ENCODE measurements at places on chromosomes 6 and 20.
A peak's percentile ranks its signal among the peaks of the same experiment; 100 is the strongest.

- DNase-seq = no peak
These were observed 55.0 kb downstream of the ADGRG6 start for GRCh38 chr6:142356884-142357225.

DNA sequence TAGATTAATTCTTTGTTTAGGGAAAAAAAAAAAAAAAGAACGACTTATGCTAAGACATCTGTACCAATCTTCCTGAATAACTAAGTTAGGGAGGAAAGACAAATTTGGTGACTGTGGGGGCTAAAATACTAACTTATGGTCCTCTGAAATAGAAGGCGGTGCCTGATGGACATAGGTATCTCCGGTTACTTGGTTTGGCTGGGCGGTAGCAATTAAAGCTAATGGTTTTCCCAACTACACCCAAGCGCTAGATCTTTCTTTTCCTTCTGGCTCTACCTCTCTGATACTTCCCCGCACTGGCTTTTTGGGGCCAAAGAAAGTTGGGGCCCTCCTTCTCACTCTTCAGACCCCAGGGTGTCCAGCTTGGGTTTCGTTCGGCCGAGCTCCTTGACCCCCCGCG is 1.0 kb upstream of the RBM24 start:
- no peak for DNase-seq

DNA sequence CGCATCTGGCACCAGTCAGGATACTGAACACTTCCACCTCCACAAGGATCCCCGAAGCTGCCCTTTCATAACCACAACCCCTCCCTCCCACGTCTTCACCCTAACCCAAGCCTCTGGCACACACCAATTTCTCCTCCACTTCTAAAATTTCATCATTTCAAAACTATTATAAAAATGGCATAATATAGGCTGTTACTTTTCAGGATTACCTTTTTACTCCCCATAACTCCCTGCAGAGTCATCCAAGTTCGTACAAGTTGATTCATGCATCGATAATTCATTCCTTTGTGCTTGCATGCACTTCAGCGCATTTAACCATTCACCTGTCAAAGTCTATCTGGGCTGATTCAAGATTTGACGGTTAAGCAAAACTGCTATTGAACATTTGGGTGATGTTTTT is 30.6 kb upstream of the LY86 start:
- DNase-seq = no peak

- DNase-seq = no peak
These were observed 59.0 kb downstream of the SGK1 start for GRCh38 chr6:134258849-134259306.

GRCh38 chr6:167056370-167056769 is 57.2 kb downstream of the CEP43 start:
- DNase-seq = no peak

- DNase-seq = no peak
These were observed 323.4 kb downstream of the SYNE1 start for GRCh38 chr6:152313542-152314482.

- no peak for DNase-seq
These were observed 299.1 kb upstream of the PRDM1 start for GRCh38 chr6:105786890-105787655.

DNA sequence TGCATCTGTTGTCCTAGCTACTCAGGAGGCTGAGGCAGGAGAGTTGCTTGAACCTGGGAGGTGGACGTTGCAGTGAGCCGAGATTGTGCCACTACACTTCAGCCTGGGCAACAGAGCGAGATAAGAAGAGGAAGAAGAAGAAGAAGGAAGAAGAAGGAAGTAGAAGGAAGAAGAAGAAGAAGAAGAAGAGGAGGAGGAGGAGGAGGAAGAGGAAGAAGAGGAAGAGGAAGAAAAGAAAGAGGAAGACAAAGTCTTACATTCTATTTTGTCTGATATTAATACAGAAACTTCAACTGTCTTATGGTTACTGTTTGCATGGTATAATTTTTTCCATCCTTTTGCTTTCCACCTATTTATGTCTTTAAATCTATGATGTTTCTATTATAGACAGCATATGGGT is 7.2 kb upstream of the NELFCD start:
- DNase-seq = no peak

GRCh38 chr6:62998022-62998421 is 213.2 kb upstream of the FKBP1C start:
- no peak for DNase-seq

DNA sequence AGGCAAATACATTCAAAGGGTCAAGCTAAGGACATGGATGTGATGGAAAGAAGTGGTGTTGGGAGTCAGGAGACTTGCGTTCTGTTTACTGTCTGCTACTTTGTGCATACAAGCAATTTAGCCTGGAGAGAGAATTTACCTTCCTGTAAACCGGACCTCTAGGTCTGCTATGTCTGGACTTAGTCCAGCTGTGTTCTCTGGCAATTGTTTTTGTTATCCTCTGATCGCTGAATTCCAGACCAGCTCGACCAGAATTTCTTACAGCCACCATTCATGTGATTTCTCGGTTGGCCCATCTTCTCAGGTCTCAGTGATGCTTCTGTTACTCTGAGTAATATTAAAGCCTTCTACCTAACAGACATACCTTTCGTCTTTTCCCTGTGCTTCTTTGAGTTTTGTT is 75.2 kb downstream of the LRRC1 start:
- DNase-seq = no peak

DNA sequence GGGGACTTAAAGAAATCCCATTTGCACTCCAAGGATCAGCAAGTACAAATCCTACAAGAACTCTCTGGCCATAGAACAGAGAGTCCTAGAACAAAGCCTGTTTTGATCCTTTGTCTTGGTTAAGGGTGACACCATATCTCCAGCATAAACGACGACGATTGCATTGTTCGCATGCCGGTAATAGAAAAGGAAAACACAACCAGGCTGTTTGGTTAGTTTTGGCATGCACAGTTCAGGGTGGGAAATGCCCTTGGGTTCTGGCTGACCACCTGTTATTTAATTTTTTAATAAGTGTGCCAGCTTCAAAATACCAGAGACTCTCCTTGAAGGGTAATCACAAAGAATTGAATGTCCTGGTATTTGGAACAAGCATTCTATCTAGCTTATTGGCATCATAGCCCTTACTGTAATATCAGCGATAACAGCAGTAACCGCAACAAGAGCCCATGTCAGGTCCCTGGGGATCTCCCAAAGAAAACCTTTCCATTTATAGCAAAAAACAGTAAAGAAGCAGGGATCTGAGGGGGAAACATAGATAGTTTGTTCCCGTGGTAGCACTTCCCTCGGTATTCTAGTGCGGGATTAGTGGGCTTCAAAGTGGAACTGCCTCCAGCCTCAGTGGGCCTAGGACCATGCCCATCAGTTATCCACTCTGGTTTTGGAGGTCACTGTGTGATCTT is 77.1 kb downstream of the TMEM170B start:
- no peak for DNase-seq

DNA sequence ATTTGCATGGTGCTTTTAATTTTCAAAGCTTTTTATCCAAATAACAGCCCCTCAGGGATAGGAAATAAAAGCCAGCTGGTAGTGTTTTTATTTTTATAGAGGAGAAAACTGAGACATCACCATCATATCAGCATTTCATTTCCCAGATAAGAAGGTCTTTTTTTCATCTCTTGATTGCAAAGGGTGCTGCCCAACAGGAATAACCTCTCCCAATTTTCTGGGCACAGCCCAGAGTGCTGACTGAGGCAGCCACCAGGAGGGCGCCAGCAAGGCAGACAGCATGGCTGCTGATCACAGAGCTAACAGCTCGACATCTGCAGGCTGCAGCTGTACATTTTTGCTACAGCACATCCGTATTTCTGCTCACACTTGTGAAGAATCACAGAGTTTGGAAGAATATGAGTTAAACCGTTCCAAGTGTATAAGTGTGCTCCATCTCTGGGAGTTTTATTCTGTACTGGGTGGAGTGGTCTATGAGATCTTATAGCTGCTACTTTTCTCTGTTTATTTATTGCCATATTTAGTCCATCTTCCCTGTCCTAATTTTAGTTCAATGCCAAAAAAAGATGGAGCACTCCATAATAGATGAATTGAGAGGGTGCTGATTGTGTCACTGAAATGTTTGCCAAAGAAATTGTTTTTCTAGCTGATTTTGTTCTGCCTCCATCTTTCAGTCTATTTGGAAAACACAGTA is 85.5 kb upstream of the C20orf144 start:
- no peak for DNase-seq

- DNase-seq = no peak
These were observed 24.9 kb downstream of the DSE start for GRCh38 chr6:116395647-116396046.

GRCh38 chr6:137122612-137123011 is 50.8 kb downstream of the IL22RA2 start:
- DNase-seq = no peak

- no peak for DNase-seq
These were observed 459 bp downstream of the LBP start for GRCh38 chr20:38346741-38347140.

DNA sequence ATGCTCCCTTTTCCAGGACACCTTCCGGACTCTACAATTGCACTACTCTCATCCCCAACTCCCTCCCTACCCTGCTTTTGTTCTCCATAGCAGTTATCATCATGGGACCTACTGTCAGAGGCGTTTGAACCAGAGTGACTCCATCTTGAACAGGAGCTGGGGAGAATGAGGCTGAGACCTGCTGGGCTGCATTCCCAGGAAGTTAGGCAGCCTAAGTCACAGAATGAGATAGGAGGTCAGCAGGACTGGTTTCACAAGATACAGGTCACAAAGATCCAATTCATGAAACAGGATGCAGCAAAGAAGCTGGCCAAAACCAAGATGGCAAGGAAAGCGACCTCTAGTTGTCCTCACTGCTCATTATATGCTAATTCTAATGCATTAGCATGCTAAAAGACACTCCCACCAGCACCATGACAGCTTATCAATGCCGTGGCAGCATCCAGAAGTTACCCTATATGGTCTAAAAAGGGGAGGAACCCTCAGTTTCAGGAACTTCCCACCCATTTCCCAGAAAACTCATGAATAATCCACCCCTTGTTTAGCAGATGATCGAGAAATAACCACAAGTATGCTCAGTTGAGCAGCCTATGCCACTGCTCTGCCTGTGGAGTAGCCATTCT is 15.6 kb downstream of the SLC13A3 start:
- DNase-seq = no peak

- DNase-seq = no peak
These were observed 194.5 kb upstream of the CDH4 start for GRCh38 chr20:61057443-61058121.

DNA sequence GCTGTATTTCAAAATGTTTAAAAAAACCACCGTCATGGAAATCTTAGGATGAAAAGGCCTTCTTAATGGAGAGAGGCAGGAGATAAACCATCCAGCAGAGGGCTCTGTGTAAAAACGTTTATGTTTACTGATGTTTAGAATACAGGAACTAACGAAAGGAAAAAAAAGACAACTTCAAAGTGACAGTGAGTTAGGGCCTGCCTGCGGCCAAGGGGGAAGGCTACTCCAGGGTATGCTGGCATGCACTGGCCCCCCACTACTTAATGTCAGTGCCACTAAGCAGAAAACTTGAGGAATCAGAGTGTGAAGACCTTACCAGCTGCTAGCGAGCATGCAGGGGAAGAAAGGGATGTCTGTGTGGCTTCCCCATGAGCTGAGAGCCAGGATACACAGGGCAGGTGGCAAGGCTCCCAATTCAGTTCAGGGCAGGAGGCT is 47.7 kb downstream of the AKAP7 start:
- peak; percentile 63 for DNase-seq

GRCh38 chr20:60046011-60046413 is 87.8 kb downstream of the CDH26 start:
- DNase-seq = no peak

DNA sequence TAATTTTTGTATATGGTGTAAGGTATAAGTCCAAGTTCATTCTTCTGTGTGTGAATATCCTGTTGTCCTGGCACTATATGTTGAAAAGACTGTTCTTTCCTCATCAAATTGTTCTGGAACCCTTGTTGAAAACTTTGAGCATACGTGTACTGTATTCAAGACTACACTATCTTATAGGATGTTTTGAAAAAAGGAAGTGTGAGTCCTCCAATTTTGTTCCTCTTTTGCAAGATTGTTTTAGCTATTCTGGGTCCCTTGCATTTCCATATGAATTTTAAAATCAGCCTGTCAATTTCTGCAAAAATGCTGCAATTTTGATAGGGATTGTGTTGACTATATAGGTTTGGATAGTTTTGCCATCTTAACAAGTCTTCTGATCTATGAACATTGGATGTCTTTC is 195.2 kb downstream of the BACH2 start:
- DNase-seq = no peak

- no peak for DNase-seq
These were observed 29.0 kb downstream of the COL19A1 start for GRCh38 chr6:69895396-69895795.

DNA sequence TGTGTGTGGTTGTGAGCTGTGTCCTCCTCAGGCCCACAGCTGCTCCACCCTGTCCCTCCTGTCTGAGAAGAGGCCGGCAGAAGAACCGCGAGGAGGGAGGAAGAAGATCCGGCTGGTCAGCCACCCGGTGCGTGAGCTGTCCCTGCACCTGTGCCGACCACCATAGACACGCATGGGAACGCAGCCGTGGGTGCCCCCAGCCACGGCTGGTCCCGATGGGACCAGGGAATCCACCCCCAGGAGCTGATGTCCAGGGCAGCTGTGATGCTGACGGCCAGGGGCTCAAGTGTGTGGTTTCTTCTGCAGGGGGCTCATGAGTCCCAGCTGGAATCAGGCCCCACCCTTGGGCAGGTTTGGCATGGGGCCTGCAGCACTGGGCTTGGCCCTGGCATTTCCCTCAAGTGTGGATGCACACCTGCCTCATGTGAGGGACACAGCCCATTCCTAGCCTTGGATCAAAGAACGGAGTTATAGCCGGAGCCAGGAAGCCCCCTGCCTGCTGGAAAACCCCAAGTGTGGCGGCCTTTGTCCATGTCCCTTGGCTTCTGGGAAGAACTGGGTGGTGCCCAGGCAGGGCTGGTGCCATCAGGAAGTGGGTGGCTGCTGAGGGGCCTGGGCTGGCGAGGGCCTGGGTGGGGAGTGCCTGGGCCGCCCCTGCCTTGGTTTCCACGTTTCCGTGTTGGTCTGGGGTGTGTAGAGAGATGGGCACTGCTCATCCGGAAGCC is 4.6 kb upstream of the TNFRSF6B start:
- DNase-seq = no peak

DNA sequence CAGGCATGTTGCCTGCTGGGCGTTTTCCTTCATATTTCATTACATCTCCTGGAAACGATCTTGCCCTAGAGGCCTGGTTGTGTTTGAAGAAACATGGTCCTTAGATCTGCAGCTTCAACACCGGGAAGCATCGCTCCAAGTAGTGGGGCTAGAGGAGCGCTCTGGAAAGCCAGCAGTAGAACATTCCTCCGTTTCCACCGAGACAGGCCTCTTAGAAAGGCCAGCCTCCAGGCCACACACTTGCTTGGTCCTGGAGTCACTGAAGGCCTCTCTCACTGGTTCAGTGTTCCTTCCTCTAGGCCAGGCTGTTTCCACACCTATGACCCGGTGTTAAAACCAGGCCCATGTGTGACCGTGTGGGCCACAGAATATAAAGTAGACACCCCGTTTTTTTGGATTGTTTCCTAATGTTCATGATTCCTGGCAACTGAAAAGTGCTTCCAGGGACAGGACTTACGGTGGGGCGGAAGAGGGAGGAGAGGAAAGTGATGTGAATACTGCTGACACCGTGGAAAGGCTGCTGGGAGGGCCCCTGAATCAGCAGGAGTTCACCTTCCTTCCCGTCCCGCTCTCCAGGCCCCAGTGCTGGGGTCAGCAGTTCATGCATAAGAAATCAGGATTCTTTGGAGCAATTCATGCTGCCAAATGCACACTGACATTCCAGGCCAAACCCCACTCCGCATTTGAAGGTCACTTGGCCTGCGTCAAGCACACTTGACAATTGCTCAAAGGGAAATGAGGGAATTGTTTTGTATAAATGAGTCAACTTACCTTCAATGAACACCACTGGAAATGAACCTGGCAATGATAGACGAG is 83.8 kb downstream of the IYD start:
- DNase-seq = peak; percentile 21
